Foreskin keratinocyte (primary cell): ENCODE measurements at places on chromosomes 3 and 15.

GRCh38 chr3:24310887-24311286 lies 183.8 kb downstream of the THRB start:
- no peak for DNase-seq

- peak; percentile 90 for DNase-seq
Measured at GRCh38 chr3:30659270-30660130, 53.1 kb downstream of the TGFBR2 start.

DNA sequence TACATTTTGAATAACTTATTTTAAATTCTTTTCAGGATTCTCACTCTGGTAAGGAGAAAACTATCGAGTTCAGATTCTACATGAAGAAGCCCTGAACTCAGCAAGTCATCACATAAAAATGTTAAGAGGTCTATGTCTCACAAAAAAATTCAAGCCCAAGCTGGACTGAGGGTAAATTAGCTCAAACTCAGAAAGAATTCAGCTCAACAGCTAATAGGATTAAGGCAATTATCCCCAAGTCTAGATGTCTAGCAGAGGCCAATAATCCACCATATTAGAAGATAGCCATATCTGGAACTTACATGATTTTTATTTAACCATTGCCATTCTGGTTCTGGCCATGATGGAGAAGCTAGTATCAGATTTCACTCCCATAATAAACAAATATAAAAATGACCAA lies 909.7 kb downstream of the PLOD2 start:
- DNase-seq, result no peak

GRCh38 chr3:141618103-141618910 lies 119.8 kb upstream of the RNF7 start:
- DNase-seq, result no peak

DNA sequence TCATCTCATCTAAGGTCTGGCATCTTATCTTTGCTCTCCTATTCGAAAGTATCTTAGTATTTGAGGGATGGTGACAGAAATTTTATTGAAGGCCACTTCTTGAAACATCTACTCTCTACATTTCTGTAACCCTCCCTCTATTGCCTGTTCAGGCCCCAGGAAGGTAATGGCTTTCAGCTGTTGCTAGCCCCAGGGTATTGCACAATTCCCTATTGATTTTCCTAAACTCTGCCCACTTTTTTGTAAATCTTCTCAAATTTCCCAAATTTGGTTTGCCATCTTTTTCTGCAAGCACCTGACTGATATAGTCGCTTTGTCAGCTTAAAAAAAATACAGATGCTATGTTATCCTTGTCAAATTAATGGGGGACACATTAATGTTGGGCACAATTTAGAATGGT lies 242.1 kb downstream of the RAP2B start:
- no peak for DNase-seq
